ENCODE measurements at places on chromosomes 4 and X.

DNA sequence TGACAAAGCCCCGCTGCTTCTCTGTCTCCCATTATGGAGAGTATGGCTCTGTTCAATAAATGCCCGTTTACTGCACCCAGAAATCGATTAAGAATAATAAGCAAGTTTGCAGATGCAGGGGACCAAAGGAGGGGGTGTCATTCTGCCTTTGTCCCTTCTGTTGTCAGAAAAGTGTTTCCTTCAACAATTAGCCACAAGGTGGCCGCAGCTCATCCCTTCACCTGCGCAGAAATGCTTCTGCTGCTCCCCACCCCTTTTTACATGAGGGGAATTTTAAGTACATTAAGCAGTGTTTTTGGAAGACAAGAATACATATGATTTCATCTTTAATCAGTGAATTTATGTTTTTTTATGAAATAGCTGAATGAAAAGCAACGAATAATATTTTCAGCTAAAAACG lies 175.6 kb upstream of the ARX start:
- DNase-seq, result peak; percentile 27

DNA sequence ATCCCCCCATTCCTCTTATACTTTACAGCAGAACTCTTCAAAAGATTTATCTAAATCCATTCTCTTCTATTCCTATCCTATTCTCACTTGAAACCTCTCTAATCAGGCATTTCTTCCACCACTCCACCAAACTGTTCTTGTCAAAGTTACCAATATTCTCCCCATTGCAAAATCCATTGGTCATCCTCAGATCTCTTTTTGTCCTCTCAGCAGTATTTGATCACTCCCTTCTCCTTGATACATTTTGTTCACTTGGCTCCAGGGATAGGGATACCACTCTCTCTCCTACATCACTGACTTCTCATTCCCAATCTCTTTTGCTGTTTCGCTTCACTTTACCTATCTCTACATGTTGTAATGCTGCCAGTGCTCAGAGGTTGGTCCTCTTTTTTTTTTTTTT lies 2.8 kb upstream of the MTMR8 start:
- DNase-seq, result no peak

DNA sequence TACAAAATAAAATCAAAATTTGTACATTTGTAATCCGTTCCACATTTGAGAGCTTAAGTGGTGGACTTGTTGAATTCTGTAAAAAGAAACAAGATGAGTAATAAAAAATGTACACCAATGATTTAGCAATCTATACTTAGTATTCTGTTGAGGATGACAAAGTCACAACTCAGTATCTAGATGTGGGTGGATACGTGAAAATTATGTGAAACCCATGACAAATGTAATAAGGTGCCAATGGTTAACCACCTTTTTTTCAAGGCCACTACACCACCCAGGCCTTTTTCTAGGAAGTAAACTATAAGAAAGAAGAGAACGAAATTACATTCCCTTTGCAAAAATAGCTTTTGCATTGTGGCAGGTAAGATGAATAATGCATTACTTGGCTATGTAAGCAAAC lies 77.0 kb downstream of the ATP8A1 start:
- no peak for DNase-seq

GRCh38 chrX:45274576-45274975 lies 73.9 kb upstream of the DIPK2B start:
- DNase-seq, result no peak

- no peak for DNase-seq
Observed at GRCh38 chr4:24640366-24640765, 56.0 kb upstream of the DHX15 start.

- DNase-seq, result no peak
Observed at GRCh38 chrX:102711872-102712215, 404 bp upstream of the GPRASP2 start.

DNA sequence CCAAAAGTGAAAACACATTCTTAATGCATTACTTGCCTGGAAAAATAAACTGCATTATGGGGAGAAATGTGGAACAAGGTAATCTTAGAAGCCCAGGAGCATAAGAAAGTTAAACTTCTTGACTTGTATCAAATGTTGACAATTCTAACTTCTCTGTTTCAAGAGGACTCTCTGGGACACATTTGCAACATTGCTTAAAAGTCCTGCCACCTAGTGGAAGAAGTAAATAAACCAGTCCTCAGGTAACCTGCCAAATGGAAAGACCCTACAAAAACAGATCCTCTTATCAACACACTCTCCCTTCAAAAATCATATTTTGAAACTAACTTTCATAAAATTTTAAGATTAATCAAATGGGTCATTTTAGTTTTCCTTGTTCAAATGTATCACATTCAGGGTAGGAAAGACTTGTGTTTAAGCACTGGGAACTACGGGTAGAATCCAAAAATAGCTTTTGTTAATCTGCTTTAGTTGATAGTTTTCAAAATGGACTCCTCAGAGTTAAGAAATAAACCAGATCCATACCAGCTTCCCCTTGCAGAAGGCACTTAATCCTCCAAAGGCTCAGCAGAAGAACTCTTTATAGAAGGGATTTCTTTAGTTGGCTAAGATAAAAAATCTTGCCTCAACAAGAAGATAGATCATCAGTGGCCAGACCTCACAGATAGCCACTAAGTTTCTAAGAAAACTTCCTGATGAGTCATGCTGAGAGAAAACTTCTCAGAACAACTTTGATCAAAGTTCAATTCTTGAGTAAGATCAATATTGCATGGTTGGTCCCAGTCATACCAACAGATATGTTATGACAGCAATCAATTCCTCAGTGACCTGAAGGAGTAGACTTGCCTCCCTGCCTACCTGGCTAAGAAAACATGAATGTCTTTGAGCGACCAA lies 141.7 kb downstream of the HHIP start:
- DNase-seq, result peak; percentile 18

GRCh38 chrX:149461746-149462145 lies 43.4 kb downstream of the IDS start:
- DNase-seq, result no peak

GRCh38 chr4:1172228-1172851 lies at the start of gene SPON2:
Gene SPON2, minus strand, starts transcription at chr4:1172583.
- DNase-seq, result peak; percentile 38

GRCh38 chr4:11593576-11594116 lies 165.0 kb upstream of the HS3ST1 start:
- DNase-seq, result no peak

DNA sequence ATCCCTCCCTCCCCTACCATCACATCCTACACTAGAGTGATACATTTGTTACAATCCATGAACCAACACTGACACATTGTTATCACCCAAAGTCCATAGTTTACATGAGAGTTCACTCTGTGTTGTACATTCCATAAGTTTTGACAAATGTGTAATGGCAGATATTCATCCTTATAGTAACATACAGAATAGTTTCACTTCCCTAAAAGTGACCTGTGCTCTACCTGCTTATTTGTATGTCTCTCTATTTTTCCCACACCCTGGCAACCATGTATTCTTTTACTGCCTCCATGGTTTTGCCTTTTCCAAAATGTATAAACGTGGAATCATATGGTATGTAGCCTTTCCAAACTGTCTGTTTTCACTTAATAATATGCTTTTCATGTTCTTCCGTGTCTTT lies 42.2 kb upstream of the HPGD start:
- no peak for DNase-seq

GRCh38 chr4:94690851-94691254 lies 66.9 kb upstream of the BMPR1B start:
- no peak for DNase-seq

- DNase-seq, result peak; percentile 76
Observed at GRCh38 chrX:86016139-86016538, 31.2 kb downstream of the CHM start.

DNA sequence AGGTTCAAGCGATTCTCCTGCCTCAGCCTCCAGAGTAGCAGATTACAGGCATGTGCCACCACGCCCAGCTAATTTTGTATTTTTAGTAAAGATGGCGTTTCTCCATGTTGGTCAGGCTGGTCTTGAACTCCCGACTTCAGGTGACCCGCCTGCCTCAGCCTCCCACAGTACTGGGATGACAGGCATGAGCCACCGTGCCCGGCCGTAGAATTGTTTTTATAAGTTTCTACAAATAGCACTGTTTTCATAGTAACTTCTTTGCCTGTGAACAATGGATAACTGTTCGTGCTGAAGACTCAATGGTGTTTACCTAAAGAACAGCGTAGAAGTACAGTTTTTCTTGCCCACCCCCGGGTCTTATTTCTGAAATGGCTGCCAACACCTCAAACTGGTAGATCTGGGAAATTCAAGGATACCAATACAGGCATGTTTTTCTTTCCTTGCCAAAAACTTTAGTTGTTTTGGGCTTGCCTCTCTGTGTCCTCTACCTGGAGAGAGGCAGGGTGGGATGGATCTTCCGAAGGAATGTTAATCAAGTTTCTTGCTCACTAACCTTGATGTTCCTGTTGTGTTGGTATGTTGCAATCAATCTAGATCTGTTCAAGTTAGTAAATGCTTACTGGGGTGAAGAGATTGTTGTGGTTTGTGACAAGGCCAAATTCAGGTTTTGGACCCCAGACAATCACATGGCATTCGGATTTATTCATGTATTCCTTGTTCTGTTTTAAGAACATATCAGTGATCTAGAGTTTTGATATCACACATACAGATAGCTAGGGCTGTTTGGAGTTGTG lies 2.8 kb upstream of the RUFY3 start:
- DNase-seq, result no peak

DNA sequence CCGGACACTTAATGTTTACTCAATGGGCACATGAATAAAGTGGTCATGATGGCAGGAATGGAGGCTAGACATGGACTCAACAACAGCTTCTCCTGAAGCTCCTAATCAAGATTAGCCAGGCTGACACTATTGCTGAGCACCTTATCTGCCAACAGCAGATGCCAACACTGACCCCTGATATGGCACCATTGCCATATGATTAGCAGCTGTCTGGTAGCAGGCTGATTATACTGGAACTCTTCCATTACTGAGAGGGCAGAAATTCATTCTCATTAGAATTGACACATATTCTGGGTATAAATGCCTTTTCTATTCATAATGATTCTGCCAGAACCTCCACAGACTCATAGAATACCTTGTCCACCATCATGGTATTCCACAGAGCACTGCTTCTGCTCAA lies 18.4 kb upstream of the AFF1 start:
- no peak for DNase-seq

DNA sequence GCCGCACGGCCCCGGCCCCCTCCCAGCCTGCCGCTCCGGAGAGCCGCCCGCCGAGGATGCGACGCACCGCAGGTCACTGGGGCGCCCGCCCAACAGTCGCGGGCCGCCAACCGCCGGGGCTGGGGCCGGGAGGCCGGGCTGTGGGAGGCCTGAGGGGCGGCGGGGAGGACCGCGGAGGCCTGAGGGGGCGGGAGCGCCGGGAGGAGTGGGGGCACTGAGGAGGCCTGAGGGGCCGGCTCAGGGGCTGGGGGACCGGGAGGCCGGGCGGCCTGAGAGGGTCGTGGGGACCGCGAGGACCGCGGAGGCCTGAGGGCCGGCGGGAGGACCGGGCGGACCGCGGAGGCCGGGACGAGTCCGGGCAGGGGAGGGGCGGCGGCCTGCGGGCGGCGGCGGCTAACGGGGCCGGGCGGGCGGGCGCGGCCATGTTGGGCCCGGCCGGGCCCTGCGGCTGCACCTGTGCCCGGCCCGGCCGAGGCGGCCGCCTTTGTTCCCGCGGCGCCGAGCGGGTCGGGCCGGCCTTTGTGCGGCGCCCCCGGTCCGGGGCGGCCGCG lies 353 bp downstream of the NSD2 start:
- no peak for DNase-seq

DNA sequence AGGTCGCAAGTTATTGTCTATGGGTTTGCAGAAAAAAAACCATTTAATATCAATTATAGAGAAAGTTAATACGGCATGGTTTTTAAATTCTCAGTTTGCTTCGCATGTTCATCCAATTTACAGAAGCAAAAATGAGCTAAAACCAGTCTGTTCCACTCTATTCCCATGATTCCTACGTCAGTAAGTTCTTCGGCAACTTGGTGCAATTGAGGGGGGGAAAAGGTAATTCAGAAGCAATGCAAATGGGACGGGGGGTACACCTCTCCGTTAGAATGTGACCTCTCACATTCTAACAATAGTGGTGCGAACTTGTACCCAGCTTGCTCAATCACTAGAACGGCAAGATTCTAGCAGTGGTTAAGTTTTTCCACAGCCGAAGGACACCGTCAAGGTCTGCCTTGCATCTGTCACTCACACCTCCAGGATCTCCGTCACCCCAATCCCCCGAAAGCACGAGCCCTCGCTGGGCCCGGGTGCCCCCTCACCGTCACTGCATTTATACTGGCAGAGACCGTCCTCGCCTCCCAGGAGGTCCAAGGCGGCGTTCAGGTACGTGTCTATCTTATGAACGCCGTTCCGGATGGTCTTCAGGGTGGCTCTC lies 653 bp downstream of the PLA2G12A start:
- no peak for DNase-seq

- DNase-seq, result no peak
Observed at GRCh38 chrX:130340271-130340670, 552 bp downstream of the SLC25A14 start.

DNA sequence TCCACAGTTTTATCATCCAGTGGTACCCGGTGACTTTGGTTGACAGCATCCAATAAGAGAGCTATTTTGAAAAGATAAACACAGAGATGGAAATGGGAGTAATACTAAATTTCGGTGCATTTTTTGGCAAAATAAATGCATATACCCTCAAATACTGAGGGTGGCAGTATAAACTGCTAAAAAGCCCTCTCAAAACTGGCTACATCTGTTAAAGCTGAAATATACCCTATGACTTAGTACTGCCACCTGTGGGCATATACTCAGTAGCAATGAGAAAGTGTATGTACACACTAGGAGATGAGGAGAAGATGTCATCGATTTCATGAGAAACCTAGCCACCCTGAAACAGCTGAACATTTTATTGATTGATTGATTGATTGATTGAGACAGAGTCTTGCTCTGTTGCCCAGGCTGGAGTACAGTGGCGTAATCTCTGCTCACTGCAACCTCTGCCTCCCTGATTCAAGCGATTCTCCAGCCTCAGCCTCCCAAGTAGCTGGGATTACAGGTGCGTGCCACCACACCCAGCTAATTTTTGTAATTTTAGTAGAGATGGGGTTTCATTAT lies 12.2 kb upstream of the TMEM128 start:
- DNase-seq, result no peak

- DNase-seq, result no peak
Observed at GRCh38 chr4:153541456-153542096, 75.4 kb downstream of the TMEM131L start.

GRCh38 chr4:48315728-48316630 lies 25.4 kb upstream of the SLAIN2 start:
- DNase-seq, result peak; percentile 62

GRCh38 chr4:179124957-179125356 lies 1682.7 kb upstream of the AGA start:
- no peak for DNase-seq

DNA sequence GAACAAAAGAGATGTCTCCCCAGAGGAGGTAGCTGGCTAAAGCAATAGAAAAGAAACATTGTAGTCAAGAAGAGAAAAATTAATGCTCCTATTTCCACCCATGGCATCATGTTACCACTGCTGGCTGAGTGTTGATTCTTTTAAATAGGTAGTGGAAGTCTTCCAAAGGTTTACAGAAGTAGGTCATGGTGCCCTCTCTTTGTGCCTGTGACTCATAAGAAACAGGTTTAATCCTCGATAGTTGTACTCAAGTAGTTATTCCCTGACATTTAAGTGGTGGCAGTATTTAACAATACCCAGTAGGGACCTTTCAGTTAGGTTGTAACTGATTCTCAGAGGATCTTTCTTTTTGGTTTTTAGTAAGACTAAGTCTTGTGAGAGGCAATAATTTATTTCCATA lies 247.8 kb downstream of the TEX13A start:
- no peak for DNase-seq

- no peak for DNase-seq
Observed at GRCh38 chrX:51334276-51334675, 1.7 kb downstream of the NUDT10 start.

GRCh38 chr4:121108557-121108956 lies 36.2 kb upstream of the NDNF start:
- DNase-seq, result no peak
